ENCODE measurements at places on chromosomes 7 and 10.

DNA sequence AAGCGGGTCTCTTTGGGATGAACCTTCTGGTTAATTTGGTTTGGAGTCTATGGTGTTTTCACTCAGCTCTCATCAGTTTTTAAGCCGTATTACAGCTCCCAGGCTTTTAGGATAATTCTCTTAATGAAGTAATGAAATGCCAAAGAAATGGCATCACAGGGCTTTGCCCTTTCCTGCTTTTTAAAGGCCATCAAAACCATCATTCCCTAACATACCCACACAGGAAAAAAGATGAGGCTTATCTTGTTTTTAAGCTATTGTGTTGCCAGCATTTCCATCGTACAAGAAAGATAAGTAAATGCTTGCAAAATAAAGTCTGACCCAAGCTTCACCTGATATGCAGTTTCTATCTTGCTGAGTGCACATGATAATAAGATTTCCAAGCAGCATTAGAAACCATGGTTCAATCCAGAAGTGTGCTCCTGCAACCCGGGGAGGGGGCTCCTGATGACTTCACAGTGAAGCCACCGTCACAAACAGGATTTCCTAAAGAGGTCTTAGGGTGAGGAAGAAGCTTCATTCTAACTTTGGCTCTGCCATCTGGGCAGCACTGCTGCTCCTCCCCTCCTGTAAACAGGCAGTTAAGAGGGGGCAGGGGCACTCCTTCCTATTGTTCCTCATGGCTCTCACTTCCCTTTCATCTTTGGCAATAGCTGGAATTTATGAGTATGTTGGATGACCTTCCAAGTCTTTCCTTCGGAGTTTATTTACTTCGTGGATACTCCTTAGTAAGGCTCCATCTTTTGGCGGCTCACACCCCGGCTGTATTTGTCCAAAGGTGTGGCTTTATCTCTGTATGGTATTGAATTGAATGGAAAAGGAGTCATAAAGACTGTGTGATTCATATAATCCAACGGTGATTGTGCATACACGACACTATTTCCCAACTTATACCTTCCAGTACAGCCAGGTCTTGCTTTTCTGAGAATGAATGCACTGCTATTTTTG is 55.2 kb upstream of the FAM133B start:
- DNase-seq: no peak

DNA sequence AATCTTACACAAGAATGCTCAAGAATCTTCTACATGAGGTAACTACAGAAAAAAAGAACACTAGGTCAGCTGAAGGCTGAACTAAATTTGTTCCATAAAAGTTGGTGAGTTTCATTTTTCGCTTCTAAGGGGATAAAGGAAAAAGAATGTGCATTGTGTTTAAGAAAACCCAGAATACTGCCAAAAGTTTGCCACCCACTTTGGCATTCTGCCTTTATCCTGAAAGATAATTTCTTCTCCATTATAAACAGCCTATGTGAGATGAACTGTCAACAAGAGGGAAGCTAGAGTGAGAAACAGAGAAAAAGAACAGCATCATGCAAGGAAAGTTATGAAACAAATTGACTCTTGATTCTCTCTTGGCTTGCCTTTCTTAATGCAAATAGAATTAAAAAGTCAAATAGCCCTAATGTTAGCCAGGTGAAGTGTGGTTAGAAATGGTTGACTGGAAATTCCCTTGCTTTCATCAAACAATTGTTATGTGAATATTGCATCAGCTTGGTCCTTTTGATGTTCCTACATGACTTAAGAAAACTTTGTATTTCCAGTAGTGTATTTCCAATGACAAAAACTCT is 25.8 kb downstream of the STEAP1 start:
- no peak for DNase-seq

GRCh38 chr10:129048513-129048912 is 418.5 kb upstream of the MGMT start:
- DNase-seq: no peak

DNA sequence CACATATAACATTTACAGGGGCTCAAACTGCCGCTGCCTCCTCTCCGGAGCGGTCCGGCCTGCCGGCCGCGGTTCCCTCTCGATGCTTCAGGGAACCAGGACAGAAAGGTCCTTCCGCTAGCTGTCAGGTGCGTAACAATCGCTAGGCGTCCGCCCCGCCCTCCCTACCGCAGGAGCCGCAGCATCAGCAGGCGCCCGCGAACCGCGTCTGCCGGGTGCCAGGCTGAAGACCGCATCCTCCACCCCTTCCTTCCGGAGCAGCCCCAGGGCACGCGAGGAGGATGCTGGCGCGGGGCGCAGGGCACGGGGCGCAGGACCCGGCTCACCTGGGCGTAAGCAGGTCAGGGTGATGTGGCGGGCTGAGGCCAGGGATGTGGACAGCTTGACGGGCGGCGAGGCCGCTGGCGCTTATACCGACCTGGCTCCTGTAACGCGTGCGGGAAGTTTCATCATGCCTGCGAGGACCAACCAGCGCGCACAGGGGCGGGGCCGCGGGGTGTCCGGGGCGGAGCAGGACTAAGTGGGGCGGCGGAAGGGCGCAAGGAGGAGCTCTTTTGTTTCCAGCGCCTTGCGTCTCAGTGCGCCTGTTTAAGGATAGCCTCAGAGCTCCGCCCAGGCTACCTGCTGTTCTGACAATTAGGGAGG is at the start of gene ASNS:
TSS of gene ASNS (minus strand) at position 384 of the 645 bp plus-strand sequence. CDS start 3,252 bp downstream, outside the sequence.
- peak; percentile 85 for DNase-seq

- DNase-seq: no peak
These were observed 589.2 kb downstream of the INHBA start for GRCh38 chr7:41113719-41114118.

GRCh38 chr7:91357379-91357778 is 93.1 kb downstream of the FZD1 start:
- DNase-seq: no peak

GRCh38 chr10:130434446-130435385 is 298.5 kb downstream of the GLRX3 start:
- no peak for DNase-seq

DNA sequence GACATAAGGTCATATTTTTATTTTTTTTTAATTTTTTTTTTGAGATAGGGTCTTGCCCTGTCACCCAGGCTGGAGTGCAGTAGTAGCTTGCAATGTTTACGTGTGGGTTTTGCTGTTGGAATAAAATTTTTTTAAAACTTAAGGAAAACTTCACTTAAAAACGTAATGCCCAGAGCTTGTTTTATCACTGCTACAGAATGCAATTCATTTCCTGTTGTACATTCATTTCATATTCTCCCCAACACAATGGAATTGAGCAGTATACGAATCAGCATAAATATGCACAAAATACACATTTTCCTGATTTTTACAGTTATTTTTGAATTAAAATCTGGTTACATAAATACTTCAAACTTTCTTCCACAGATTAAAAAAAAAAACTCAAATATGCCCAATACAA is 40.3 kb downstream of the RSU1 start:
- no peak for DNase-seq

- DNase-seq: no peak
These were observed 7.9 kb upstream of the RAPGEF5 start for GRCh38 chr7:22364900-22365299.

DNA sequence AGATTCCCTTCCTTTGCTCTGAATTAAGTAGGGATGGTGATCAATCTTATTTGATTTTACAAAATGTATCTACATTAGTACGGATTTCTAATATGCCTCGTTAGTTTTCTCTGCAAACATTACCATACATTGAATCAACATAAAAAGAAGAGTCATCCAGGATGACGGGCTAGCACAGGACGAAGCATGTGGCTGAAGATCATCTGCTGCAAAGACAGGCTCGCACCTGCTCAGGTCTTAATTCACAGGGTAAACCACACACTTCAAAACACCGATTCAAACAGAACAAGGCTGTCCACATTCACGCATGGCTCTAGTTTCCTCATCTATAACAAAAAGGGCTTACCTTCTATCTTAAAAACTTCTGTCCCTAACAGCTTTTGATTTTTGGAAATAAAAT is 323.0 kb downstream of the PARD3 start:
- no peak for DNase-seq

DNA sequence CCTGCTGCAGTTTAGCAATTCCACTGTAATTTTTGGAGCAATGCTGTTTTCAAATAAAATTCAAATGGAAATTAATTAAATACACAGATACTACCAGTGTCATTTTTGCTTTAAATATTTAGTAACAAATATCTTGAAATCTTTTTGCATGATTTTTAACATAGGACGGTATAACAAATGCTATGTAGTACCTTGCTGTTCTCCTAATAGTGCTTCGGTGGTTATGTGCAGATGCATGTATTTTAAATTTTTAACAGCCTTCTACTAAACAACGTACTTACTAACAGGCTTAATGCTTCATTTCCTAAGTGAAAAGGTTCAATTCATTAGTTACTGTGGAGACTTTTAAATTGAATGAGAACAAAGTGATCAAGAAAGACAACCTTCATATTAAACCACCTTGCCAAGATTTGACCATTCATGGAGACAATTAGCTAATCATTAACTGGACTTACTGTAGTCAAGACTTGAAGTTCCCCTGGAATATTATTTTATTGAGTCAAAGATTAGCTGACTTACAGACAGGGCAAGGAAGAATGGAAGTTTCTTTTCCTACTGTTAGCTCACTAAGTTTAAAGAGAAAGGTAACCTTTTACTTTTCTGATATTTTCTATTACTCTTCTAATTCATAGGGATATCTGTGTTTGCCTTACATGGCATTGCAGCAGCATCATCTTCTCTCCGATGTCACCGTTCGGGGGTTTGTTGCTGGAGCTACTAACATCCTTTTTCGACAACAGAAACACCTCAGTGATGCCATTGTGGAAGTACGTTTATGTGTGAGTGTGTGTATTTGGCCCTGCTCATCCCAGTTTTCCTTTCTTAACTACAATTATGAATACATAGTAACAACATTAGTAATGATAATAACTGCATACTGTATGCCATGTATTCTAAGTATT is 74.3 kb downstream of the AVL9 start:
- no peak for DNase-seq

- no peak for DNase-seq
These were observed 99.1 kb downstream of the BMPR1A start for GRCh38 chr10:86855513-86855912.

DNA sequence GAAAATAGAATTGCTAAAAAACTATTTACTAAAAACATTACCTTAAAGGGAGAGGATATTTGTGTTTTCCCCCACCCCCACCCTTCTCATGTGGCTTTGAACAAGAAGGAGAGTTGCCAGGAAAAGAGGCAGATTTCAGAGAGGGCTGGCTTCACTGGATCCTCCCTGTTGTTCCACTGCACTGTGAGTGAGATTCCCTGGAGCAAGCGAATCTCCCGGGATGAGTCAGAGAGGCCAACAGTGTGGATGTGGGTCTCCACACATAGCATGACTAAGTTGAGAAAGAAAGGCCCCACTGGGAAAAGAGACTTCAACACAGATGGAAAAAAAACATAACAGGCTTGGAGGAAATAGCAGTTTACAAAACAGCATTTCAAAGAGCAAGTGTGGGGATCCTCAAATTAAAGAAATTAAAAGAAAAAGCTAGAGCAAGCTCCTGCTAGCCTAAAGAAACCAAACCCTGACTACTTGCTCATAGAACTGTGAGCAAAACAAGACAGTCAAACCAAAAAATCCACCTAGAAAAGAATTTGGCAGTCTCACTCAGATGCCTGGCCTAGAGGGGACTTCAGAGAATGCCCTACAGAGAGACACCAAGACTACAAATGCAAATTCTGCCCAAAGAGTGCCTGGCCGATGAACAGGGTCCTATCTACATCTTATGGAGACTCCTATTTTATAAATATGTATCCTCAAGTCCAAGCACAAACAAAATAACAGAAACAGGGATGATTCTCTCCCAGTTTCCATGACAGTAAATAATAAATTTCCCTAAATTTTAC is 3.4 kb downstream of the CAV1 start:
- DNase-seq: no peak

GRCh38 chr10:93236393-93237040 is 162.8 kb downstream of the CYP26A1 start:
- no peak for DNase-seq

- DNase-seq: no peak
These were observed 43.0 kb downstream of the VSTM4 start for GRCh38 chr10:49072166-49072885.

DNA sequence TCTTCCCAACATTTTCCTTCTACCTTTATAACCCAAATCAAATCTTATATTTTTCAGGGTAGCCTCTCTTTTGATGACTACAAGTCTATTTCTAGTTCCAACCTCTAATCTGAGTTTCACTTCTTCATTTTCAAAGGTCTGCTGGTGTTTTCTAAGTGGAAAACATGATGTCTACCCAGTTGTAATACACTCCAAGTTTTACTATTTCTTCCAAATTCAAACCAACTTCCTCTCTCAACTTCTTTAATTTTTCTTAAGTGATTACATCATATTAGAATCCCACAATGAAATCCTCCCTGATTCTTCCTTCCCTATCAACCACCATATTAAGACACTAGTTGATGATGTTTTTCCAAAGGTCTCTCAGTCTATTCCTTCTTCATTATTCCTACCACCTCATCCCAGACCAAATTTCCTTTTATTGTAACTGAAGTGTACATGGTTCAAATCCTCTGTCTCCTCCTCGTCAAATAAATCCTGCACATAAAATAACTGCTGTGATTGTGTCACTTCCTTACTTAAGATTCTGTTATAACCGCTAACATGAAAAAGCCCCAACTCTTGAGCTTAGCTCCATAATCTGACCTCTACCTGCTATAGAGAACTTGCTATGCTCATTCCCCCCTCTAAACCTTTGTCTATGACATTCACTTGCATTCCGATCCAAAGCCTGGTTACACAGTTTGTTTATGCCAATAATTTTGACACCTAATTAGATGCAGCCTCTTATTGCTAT is 12.7 kb downstream of the TAS2R38 start:
- no peak for DNase-seq

DNA sequence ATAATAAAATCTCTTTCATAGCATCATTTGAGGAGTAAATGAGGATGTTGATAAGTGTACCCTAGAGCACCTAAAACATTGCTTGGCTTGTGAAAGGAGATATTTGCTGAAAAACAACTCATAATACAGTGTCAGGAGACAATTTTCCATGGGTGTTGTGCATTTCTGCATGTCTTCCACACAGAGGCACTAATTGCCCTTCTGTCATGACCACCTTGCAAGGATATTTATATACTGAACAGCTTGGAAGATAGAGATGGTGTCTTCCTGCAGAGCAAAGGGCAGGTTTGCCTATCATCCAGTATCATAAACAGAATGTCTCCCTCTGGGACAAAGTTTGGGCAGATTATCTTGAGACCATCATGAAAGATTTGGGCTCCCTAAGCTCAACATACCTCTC is 495.2 kb upstream of the LRRN3 start:
- no peak for DNase-seq

GRCh38 chr7:33727315-33727714 is 178.0 kb upstream of the BMPER start:
- no peak for DNase-seq

DNA sequence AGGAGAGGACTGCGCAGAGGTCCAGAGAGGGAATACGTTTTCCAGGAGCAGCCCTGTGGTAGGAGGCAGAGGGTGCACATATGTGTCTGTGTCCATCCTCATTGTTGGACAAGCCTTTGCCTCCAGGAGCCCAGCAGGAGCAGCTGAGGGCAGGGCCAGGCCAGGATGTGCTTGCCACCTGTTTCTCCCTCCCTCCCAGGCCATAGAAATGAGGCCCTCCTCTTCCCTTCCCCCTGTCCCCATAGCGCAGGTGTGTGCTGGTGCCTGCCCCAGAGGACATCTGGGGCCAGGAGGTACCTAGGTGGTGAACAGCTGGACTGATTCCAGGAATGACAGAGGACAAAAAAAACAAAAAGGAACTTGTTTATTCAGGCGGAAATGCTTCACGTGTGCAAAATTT is 10.5 kb upstream of the CXCL12 start:
- no peak for DNase-seq

- peak; percentile 34 for DNase-seq
These were observed 18.6 kb downstream of the OCM2 start for GRCh38 chr7:97971120-97971989.

- no peak for DNase-seq
These were observed 30.7 kb upstream of the TTYH3 start for GRCh38 chr7:2601065-2601464.
